ENCODE measurements at places on chromosomes 2 and 18. TPM values are rescaled to one million over a fixed set of nuclear protein-coding genes. Genes with fewer than 3 reads are reported as not detected.

The SULT1C2 gene
- total RNA-seq: not detected

The TNFAIP6 gene
- not detected for total RNA-seq

The ARHGAP25 gene
- 11.9 TPM for total RNA-seq

The GLI2 gene
- under 0.01 TPM for total RNA-seq

GRCh38 chr2:144215701-144216675 lies 303.9 kb downstream of the ZEB2 start:
- no peak for DNase-seq

GRCh38 chr2:127208313-127208712 lies 11.8 kb downstream of the CYP27C1 start:
- DNase-seq: no peak

DNA sequence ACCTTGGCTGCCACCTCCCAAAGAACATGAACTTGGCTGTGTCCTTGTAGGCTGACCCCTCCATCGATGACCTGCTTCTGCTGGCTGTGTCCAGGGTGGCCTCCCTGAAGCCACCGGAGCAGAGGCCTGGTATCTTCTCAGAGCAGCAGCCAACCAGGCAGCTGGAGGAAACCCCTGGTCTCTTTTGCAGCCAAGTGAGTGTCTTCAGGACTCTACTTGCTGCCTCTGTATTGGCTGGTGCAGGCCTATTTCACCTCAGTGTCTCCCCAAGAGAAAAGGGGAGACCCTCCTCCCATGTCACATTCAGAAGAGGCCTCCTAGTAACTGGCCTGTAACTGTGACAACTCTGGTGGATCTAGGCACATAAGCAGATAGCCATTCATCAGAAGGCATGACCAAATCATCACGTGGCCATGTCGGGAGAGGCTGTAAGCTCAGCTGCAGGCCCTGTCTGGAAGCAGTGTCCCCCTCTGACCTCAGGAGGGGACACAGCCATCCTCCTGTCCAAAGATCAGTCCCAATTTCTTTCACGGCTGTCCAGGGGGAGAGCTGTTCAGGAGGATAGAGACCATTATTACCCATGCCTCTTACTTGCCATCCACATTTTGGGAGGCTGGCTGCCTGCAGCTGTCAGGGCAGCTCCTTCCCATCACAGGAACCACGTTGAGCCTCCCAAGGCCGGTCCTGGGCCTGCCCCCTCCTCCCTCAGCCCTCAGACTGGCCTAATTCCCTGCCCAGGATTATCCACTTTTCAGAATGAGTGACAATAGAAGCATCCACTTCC lies 20.9 kb upstream of the ROCK2 start:
- no peak for DNase-seq

- no peak for DNase-seq
These were observed 565.4 kb downstream of the IRS1 start for GRCh38 chr2:226234187-226234586.

DNA sequence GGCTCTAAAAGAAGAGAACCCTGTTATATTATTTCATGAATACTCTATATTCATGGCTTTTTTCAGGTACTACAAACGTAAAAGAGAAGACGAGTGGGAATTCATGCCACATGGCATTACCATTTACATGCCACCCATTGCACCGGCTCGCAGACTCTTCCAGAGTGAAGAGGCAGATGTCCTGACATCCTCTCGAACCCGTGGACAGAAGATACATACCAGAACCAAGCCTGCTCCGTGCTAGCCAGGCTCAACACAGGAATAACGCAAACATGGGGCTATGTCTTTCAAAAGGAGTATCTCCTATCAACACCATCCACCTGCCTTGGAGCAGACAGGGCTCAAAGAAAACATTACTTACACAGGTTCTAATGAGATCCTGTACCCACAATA lies 168.8 kb downstream of the THADA start:
- DNase-seq: no peak

- DNase-seq: no peak
These were observed 1.5 kb downstream of the LBX2 start for GRCh38 chr2:74497777-74498499.

DNA sequence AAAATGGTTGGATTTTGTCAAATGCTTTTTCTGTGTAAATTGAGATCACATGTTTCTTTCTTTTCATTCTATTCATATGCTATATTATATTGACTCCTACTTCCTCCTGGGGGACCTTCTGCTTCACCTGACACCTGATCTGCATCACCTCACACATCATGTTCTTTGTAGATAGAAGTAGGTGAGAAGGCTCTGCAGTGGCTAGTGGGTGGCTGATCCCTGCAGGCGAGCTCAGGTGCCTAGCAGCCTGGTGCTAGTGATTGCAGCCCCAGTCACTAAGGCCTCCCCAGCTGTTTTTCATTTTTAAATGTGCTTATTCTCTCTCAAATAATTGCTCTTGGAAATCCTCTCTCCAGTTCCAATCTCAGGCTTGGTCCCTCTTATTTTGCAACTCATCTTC lies 33.6 kb downstream of the MC4R start:
- no peak for DNase-seq

DNA sequence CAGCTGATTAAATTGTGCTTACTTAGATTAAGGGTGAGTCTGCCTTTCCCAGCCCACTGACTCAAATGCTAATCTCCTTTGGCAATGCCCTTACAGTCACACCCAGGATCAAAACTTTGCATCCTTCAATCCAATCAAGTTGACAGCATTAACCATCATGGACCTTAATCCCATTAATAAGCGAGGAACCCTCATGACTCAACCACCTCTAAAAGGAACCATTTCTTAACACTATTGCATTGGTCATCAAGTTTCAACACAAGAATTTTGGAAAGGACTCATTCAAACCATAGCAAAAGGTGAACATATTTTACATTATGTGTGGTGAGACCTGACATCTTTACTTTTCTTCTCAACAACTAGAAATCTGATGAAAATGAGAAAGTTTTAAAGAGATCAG lies 187.0 kb downstream of the OSR1 start:
- DNase-seq: no peak

Measured in dermis microvascular lymphatic vessel endothelial cell (primary cell).